Stimulated activated CD8-positive, alpha-beta memory T cell treated with anti-CD3 and anti-CD28 coated beads, Interleukin-7, amount 100 ng/mL, for 4 hours (primary cell): ENCODE measurements at places on chromosomes 3 and 15.

- no peak for DNase-seq
Measured at GRCh38 chr3:108008106-108008505, 82.7 kb downstream of the CD47 start.

- no peak for DNase-seq
Measured at GRCh38 chr15:38058596-38059075, 124.2 kb downstream of the TMCO5A start.

- DNase-seq: no peak
Measured at GRCh38 chr3:98343647-98344507, 9.8 kb upstream of the OR5K4 start.

- no peak for DNase-seq
Measured at GRCh38 chr3:30449290-30449632, 157.1 kb upstream of the TGFBR2 start.

GRCh38 chr15:25327686-25328085 lies 111.1 kb downstream of the UBE3A start:
- DNase-seq: no peak

GRCh38 chr3:55868347-55868746 lies 381.2 kb upstream of the WNT5A start:
- no peak for DNase-seq

DNA sequence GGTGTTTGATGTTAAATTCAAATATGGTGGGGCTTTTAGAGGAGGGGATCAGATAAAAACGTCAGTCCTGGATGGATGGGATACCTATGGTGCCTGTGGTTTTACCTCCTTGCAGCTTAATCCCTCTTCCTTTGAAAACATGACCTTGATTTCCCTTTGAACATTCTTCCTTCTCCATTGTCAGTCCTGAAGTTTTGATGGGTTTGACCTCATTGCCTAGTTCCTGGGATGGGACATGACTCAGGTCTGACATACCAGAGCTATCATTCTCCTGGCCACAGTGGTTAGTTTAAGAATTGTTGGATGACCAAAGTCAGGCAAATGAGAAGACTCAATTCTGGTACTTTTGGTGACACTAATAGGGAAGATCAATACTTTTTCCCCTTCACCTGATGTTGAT lies 87.2 kb downstream of the PRICKLE2 start:
- DNase-seq: no peak

DNA sequence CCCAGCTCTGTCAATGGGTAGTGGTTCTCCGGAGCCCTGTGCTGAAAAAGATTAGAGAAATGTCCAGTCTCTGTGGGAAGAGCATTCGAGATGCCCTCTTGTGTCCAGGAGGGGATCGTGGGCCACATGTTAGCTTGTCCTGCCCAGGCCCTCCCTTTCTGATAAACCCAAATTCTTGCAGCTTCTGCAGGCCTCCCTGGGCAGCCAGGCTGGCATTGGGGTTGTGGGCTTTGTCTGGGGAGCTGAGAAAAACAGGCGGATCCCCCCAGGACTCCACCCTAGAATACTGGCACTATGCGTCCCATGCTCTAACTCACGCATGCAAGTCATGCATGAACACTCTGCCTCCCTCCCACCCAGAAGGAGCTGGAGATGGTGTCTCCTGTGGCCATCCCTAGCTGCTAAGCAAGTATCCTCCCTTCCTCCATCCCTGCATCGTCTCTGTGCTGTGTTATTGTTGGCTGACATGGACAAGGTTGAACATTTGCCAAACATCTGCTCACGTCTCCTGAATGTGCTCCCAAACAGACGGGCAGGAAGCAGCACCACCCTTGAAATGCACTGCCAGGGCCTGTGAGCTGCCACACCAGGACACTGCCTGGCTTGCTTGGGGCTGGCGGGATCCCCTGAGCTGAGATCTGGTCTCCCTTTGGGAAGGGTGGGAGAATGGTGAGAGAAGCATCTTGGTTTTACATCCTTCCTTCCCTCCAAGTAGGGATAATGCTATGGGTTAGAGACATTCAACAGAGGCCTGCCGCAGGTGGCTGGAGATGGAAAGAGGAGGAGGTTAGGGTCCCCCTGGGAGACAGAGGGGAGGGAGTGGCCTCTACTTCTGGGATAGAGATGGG lies 26.5 kb downstream of the CFAP161 start:
- no peak for DNase-seq

- DNase-seq: no peak
Measured at GRCh38 chr3:58141766-58142345, 68.9 kb downstream of the DNASE1L3 start.

GRCh38 chr3:107524326-107524840 lies 1.6 kb downstream of the BBX start:
- DNase-seq: no peak

GRCh38 chr3:168091941-168092340 lies 3.8 kb downstream of the GOLIM4 start:
- no peak for DNase-seq

- no peak for DNase-seq
Measured at GRCh38 chr3:76470285-76470684, 569.6 kb upstream of the ROBO2 start.

- DNase-seq: no peak
Measured at GRCh38 chr3:98565237-98565643, 28.2 kb downstream of the CPOX start.

- no peak for DNase-seq
Measured at GRCh38 chr3:176978441-176978840, 218.8 kb downstream of the TBL1XR1 start.

GRCh38 chr3:117105686-117106085 lies 396.1 kb downstream of the TUSC7 start:
- no peak for DNase-seq

DNA sequence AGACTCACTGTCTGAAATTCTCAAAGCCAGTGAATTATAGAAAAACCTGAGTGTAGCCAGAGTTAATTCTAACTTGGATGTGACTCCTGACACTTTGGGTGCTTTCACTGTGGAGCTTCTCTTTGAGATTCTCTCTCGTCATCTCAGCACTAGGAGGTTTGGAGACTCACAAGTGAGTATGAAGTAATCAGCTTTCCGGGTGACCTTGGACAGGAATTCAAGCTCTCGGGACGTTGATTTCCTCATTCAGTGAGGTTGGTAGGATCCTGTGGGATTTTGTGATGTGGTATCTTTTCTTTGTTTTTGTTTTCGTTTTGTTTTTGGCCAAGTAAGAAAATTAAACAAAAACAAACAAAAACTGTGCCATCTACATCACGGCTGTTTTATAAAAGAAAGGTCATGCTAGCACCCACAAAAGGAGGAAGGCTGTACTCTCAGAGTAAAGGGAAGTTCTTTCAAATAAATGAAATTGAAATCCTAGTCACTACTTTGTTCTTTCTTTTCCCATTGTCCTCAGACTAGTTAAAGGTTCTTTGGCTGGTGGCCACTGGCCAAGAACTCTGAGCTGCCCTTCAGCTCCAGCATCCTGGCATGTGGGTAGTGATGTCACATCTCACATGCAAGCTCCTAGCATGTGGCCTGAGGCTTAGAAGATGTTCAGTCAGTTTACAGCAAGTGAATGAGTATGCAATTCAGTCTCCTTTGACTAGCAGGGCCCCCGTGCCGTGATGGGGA lies 263.3 kb upstream of the TPM1 start:
- no peak for DNase-seq

DNA sequence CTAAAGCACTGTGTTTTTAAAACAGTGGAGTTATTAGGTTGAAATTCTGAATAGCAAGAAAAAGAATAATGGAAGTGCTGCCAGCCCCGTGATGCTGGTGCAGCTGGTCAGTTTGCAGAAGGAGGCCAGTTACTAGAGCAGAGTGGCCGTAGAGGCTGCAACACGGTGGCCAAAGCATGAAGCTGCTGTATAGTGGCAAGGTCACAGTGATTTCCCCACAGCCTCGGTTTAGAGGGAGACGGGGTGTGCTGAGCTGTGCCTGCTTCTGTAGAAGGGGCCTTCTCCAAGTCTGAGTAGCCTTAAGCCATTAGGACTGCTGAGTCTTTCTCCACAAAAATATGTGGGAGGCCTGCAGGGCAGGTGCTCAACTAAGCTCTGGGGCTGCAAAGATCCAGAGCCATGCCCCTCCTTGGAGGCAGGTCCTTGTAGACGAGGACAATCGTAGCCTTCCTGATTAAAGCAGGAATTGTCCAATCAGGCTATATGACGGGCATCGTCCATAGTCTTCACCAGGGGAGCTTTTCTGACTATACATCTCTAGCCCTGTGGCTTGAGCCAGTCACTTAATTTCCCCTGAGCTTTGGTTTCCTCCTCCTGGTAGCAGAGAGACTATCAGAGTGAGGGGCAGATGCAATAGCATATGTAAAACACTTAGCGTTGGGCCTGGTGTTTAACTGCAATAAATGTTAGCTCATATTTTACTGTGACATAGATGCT lies 151.6 kb downstream of the PGPEP1L start:
- no peak for DNase-seq

DNA sequence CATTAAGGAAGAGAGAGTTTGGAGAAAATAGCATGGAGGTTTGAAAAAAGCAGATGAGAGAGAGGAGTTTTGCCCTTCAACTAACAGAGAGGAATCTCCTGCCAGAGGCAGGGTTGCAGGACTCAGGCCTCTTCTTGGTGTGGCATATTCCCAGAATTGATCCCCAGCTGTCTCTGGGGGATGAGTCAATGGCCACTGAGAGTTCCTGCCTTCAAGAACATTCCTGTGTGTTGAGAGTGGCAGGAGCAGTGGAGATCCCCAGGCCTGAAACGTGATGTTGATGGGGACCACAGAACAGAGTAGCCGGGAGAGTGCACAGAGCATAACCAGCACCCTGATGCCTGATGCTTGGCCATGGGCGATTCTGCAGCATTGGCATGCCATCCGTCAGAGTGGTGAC lies 348.4 kb upstream of the THBS1 start:
- no peak for DNase-seq

DNA sequence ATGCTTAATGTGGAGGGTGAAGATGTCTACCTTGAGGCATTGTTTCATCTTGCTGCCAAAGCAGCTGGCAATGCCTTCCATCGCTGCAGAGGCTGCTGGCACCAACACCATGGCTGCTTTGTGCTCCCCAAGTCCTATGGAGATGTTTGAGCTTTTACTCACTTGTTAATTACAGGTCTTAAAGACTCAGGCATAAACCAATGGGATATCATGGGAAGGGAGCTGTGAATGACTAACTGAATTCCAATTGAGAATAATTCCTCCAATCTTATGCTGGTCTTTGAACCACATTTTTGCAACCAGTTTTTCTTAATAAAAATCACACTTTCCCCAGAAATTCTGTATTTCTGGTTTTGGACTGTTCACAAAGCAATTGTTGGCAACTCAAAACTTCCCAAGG lies 762.0 kb downstream of the GBE1 start:
- no peak for DNase-seq

DNA sequence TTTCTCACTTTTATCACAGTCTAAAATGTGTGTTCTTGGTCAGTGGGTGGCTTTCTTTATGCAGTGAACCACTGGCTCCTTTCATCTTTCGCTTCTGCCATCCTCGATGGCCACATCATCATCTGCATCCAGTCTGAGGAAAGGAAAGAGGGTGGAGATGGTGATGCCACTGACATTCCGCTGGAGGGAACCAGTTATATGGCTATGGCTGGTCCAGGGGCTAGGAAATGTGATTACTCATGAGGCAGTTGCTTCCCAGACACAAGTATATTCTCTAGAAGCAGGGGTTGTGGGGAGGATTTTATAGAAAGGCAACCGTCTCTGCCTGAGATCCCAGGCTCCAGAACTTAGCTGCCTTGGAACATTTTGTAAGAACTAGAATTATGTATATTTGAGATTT lies 246.7 kb upstream of the AZI2 start:
- no peak for DNase-seq

GRCh38 chr15:32888221-32888761 lies 170.5 kb downstream of the GREM1 start:
- DNase-seq: no peak

DNA sequence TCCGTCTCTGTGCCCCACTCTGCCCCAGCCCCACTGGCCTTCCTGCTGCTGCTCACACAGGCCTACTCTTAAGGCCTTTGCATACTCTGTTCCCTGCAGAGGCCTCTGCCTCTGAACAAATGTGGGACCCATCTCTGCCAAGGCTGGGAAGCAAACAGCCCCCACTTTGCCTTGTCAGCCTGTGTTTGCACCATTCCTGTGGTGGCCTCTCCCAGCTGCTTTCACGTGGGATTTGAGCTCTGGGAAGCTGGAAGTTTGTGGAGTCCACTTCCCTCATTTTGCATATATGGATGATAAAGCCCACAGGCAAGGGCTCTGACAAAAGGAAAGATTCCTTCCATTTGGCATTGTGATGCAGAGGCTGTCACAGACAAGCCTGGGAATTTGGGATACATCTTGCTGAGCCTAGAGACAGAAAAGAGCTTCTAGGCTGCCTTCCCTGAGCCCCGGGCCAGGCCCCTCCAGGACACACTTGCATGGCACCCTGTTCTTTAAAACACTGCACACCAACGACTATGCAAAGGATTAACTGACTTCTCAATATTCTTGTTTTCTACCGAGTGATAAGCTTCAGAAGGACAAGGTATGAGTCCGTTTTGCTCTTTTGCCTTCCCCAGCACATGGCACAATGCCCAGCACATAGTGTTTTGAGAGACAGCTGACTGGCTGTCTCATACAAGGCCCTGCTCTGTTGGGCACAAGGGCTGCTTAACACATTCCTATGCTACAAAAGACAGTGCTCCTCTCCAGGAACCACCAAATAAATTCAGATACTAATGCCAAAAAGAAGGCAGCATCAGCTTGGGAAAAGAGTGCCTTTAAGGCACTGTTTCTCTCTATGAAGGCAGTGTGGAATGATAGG lies 120.7 kb upstream of the TOPAZ1 start:
- no peak for DNase-seq

GRCh38 chr3:152480282-152480953 lies 211.7 kb downstream of the MBNL1 start:
- no peak for DNase-seq

DNA sequence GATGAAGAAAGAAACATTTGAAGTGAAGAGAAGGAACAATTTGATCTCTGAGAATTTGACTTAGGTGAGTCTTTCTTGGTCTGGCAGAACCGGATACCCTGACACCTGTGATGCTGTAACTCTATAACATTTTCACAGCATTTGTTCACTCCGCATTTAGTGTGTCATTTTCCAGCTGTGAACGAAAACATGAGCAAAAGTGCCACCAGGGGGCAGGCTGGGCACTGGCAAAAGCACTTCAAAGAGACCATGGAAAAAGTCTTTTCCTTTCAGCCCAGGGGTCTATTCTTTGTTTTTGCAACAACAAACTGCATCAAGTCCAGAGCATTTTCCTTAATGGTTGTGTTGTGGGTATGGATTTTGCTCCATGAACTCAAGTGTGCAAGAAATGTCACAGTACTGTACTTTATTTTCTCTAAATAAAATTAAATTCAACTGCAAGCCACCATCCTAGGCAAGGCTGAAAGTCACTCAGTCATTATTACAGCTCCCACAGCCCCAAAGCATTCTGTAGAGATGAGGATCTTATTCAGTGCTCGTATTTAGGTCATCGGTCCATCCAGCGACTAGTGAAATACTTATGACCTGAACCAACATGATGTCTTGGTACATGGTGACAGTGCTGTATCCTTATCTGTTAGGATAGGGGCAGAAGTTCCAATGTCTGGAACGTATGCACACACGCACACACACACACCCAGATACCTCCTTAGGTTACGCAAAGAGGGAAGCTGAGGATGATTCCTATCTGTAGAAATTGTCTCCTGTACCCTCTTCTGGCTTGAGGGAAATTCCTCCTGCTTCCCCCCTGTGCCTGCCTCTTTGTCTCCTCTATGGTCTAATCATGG lies 125.5 kb downstream of the GADL1 start:
- peak; percentile 50 for DNase-seq

- DNase-seq: no peak
Measured at GRCh38 chr3:56422316-56422715, 46.0 kb downstream of the ERC2 start.

GRCh38 chr15:76198456-76199105 lies 112.7 kb downstream of the ETFA start:
- DNase-seq: no peak
